Stimulated activated CD8-positive, alpha-beta memory T cell treated with anti-CD3 and anti-CD28 coated beads, Interleukin-4, amount 100 ng/mL, for 1 hour (primary cell): ENCODE measurements at places on chromosomes 7 and 10.

DNA sequence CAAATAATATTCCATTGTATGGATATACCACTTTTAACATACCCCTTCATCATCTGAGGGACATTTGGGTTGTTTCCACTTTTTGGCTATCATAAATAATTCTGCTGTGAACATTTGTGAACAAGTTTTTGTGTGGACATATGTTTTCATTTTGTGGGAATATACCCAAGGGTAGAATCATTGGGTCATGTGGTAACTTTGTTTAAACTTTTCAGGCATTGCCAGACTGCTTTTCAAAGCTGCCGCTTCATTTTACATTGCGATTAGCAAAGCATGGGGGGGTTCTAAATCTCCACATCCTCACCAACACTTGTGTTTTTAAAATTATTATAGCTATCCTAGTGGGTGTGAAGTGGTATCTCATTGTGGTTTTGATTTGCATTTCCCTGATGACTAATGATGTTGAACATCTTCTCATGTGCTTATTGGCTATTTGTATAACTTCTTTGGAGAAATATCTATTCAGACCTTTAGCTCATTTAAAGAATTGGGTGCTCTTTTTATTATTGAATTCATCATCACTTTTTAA is 8.4 kb upstream of the HHEX start:
- no peak for DNase-seq

DNA sequence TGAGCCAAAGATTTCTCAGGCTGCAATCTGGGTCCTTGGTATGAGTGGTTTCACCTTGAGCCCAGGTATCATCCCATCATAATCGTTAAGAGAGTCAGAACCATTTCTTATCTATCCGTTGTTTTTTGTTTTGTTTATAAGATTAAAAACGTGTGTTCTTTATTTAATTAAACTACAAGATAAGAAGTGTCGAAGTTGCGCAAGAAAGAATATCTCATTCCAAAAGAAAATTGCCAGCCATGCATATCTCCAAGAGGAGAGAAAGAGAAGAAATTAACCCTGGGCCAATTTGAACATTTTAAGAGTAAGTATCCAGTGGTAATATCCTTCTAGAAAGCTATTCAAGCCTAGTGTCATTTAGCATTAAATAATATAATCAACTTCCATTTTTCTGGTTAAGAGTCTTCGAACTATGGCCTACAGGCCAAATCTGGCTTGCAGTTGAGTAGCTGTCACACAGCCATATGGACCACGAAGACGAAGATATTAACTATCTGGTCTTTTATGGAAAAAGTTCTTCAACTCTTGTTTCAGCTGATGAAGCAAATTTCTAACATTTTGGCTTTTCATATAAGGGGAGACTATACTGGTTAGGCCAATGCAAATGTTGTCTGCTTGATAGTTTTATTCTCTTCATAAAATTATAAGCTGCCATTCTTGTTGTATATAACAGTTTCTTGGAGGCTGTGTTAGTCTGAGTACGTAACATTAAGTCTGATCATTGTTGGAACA is 576.4 kb downstream of the REEP3 start:
- DNase-seq = no peak

GRCh38 chr7:1607696-1608095 is 37.9 kb upstream of the PSMG3 start:
- DNase-seq = no peak

GRCh38 chr10:58414270-58415041 is 29.2 kb downstream of the TFAM start:
- DNase-seq = no peak

DNA sequence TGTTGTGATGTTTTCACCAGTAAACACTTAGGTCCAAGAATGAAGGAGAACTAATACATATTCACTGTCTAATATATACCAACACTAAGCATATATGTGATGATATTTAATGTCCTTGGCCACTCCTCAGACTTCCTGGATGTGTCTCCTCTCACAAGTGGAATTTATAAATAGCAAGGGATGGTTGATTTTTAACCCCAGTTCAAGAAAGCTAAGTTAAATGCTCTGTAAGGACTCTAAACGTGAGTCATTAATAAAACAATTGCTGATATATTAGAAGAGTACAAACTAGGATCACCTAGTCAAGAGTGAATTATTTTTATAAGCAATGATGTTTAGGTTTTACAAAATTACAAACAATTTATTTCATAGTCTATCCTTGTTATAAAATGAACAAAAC is 355.9 kb upstream of the TMEM229A start:
- DNase-seq = no peak

GRCh38 chr7:24723178-24723530 is 34.1 kb downstream of the GSDME start:
- no peak for DNase-seq

DNA sequence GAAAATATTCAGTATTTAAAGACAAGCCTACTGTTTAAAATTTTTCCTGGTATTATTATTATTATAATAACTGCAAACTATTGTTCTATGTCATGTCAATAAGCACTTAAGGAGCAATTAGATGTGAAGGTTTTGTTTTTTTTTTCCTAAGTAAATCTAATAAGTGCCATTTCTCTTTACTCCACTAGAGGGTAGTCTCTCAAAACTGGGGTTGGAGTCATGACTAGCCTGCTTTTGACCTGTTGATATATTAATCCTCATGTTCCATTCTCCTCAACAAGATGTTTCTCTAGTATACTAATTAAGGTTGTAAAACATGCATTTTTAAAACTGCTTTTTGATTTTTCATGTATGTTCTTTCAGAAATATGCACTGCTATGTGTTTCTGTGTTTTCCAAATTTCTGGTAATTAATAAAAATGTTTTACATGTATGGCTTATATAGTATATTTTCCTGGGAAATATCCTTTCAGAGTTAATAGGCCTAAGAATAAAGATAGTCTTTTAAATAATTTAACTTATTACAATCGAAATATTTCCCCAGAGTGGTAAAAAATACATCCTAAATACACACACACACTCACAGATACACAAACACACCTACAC is 1.0 kb upstream of the LRRN3 start:
- no peak for DNase-seq

- no peak for DNase-seq
Measured at GRCh38 chr10:88618496-88618895, 31.9 kb downstream of the LIPJ start.

DNA sequence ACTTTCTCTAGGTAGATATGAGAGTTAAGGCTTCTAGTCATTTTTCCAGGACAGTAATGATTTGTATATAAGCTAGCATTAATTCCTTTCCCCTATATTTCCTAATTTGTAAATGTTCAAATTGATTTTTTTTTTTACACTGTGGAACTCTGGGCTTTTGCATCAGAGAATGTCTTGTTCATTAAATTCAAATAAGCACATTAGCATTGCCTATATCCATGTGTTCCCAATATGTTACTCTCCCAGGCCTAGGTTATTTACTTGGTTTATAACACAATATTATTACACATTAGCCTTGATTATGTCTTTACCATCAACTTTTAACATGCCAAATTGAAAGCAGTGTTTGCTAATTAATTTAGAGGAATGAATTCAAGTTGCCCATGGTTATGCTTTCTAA is 83.4 kb upstream of the SAMD8 start:
- DNase-seq = no peak

DNA sequence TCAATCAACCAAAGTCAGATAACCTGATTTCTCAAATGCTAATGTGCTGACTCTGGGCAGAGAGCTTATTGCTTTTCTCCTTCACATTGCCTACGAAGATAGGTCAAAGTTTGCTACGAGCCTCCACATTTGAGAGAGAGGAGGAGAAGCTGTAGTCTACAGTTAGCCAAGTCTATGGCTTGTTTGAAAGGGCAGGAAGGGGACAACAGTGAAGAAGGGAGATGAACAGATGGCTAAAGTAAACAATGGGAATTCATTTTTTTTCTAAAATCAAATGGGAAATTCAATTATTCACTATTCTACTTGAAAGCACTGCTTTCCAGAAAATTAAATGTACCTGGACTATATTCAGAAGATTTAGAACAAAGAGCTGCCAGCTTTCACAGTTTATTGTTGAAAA is 126.7 kb upstream of the C1QL3 start:
- DNase-seq = no peak

- DNase-seq = no peak
Measured at GRCh38 chr10:10911471-10911921, 106.2 kb upstream of the CELF2 start.

DNA sequence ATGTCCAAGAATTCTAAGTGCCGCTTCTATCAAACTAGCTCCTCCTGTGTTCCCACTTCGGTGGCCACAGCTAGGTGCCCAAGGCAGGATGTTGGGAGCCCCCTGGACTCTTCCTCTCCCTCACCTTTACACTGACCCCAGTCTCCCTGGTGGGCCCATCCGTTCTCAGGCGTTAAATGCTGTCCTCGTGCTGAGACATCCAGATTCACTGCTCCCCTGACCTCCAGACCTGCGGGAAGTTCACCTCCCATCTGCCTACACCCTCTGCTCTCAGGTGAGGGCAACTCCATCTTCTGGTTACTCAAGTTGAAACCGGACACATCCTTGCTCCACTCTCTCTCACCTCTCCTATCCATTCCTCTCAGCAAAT is 114.3 kb downstream of the ARHGAP22 start:
- DNase-seq = no peak

DNA sequence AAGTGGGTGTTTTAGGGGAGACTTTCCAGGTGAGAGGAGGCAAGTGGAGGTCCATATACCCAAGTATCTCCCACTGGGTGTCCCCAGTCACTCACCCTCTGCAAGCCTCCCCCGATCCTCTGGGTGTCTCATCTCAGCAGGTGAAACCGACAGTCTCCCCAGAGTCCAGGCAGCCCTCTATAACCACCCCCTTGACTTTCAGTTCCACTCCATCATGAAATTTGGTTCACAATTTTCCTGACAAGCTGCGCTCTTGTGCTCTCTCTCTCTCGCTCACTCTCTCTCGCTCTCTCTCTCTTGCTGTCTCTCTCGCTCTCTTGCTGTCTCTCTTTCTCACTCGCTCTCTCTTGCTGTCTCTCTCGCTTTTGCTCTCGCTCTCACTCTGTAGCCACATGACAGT is 8.1 kb upstream of the RABGEF1 start:
- DNase-seq = no peak

DNA sequence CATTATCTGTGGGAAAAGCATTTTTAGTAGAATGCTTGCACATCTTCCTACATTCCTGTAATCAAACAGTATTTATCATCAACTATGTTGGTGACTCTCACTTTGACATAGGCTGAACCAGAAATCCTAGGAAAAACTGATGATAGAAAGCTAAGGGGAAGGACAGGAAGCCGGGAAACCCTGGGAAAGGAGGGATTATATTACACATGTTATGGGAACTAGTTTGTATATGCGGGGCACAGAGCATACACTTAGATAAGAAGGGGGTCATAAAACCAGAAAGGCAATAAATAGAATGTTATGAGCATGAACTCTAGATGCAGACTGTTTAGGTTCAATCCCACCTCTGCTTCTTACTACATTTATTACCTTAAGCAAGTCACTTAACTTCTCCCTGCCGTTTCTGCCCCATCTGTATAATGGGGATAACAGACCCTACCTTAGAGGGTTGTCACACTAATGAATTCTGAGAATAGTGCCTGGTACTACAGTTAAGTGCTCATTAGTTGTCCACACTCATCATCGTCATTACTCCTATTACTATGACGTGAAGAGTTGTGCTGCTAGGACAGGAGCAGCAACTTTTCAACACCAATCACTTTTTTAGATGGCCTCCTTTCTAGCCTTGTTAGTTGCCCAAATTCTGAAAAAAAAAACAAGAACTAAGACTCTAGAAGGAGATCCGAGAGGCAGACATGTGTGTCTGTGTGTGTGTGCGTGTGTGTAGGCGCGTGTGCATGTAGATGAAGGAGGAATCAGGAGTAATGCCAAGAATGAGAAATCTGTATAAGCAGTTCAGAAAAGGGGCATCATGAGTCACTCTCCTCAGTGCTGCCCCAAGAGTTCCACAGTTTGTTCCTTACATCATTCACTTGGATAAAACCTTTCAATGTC is 52.2 kb downstream of the KMT2C start:
- DNase-seq = no peak

DNA sequence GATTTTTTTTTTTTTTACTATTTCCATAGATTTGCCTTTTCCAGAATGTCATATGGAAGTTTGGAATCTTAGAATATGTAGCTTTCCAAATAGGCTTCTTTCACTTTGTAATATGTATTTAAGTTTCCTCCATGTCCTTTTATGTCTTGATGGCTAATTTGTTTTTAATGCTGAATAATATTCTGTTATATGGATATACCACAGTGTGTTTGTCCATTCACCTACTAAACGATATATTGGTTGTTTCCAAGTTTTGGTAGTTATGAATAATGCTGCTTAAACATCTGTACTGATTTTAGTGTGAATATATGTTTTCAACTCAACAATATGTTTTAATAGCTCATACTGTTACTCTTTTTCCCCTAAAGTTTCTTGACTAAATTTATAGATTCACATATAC is 669.8 kb upstream of the PCDH15 start:
- no peak for DNase-seq

GRCh38 chr7:11332186-11332864 is 358.7 kb downstream of the PHF14 start:
- DNase-seq = no peak

DNA sequence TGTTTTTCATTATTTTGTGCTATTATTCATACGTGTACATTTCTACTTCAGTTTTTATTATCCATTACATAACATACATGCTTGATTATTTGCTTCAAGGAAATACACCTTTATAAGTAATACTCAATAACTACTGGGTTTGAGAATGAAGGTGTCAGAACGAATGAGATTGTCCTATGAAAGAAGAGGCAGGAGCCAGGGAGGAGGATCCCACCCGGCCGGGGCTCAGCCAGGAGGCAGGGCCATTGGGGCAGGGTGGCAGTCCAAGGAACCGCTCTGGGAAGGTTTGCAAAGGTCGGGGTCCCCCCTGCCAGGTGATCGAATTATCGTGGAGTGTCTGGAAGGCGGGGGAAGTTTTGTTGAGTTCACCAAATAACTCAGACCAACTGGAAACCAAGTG is 9.1 kb downstream of the TRIM56 start:
- DNase-seq = no peak

DNA sequence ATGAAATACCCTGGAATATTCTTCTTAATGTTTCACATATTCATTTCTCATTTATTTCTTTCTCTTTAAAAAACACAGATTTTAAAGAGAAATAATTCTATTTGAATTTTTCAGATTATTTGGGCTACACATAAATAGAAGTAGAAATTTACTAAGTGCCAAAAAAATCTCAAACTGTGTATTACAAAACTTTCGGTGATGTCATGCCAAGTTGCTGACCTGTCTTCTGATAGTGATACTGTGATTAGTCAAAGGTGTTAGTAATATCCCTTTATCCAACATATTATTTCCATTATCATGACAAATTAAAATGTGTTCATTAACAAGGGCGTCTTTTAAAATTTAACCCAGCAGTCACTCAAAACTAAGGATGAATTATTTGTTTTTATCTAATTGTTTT is 60.1 kb downstream of the COL28A1 start:
- DNase-seq = no peak

DNA sequence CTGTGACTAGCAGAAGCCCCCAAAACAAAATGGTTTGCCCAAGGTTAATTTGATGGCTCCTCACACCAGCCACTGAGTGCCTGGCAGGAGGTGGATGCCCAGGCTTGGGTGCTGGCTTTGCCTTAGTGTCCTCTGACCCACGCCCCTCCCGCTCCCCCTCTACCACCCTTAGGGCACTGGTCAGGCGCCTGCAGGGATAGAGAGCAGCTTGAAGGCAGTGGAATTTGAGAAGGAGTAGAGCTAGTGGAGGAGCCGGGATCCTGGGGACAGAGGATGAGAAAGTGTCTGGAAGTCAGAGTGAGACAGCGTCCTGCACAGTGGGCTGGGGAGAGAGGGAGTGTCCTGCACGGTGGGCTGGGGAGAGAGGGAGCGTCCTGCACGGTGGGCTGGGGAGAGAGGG is 139.4 kb downstream of the DNAJB6 start:
- no peak for DNase-seq
